ENCODE measurements at places on chromosomes 7 and 10. TPM values are rescaled to one million over a fixed set of nuclear protein-coding genes. Genes with fewer than 3 reads are reported as not detected.

GRCh38 chr7:101094791-101095375 is 9.6 kb downstream of the TRIM56 start:
- peak; percentile 73 for DNase-seq

GRCh38 chr7:36777855-36778254 is 53.6 kb upstream of the AOAH start:
- no peak for DNase-seq

DNA sequence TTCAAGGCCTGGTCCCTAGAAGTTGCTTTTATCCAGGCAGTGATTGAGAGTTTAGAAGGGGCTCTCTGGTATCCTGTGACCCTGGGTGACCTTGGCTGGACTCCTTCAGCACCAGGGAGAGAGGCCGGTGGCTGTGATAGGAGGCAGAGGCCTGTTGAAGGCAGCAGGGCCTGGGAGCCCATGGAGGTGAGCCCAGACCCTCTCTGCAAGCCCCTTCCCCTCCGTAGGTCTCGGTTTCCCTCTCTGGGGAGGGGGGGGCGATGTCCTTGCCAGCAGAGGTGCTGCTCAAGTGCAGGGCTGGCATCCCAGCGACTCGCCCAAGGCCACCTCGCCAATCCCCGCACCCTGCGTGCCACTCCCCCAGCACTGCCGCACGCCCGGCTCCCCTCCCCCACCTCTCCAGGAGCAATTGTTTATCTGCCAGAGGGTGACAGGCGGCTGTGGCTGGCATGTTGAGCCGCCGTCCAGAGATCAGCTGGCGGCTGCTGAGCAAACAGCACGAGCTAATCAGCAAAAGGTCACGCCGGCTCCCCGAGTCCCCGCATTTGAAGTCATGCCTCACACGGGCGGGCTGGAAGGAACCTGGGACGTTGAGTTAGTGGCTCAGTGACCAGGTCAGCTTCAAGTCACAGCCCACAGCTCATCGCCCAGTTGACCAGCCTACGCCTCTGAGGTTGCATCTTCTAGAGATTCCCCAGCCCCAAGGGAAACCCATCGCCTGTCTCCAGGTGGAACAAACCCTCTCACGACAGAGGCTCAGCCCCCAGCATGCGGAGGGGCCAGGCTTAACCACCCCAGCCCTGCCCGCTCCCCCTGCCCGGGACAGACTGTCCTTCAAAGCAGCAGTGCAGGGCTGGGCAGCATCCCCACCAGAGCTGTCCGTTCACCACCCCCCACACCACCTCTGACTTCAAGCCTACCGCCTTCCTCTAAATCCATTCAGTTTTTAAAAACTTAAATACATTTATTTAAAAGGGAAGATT is 43.7 kb downstream of the ELFN1 start:
- DNase-seq: peak; percentile 96

DNA sequence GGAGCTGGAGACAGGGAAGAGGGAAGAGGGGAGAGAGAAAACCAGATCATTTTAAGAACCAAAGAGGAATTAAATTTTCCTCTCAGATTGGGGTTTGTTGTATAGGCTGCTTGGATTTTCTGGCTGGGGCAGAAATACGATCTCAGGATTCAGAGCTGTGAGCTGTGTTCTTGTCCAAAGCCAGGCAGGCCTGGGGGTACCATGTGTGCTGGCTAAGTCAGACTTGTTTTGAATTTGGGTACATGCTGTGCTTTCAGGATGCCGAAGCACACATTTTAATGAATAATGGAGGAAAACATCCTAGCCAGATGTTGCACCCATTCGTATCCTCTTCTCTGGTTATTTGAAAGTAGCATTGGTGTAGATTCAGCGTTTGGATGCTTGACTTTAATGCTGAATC is 170.3 kb upstream of the PODXL start:
- no peak for DNase-seq

DNA sequence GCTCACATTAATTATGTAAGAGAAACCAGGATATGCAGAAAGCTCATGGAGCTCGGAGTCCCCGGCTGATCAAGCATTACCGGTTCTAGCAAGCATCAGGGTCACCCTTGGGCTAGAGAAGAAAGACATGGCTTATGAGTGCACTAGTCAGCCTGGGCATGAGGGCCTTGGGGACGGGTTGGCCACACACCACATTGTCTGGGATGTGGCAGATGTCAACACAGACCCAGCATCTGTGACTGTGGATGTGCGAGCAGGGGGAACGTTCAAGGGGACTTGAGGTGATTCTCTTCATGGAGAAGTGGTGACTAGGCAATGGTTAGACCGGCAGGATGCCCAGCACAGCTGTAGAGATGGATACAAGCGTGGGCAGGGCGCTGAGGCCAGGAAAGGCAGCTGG is 13.7 kb downstream of the ZMIZ2 start:
- DNase-seq: no peak

GRCh38 chr7:77293046-77293445 is 93.4 kb upstream of the FGL2 start:
- DNase-seq: no peak

- DNase-seq: no peak
These were observed 844.3 kb downstream of the CNTNAP2 start for GRCh38 chr7:146960773-146961391.

GRCh38 chr7:159015454-159016410 is 128.9 kb downstream of the VIPR2 start:
- DNase-seq: no peak

DNA sequence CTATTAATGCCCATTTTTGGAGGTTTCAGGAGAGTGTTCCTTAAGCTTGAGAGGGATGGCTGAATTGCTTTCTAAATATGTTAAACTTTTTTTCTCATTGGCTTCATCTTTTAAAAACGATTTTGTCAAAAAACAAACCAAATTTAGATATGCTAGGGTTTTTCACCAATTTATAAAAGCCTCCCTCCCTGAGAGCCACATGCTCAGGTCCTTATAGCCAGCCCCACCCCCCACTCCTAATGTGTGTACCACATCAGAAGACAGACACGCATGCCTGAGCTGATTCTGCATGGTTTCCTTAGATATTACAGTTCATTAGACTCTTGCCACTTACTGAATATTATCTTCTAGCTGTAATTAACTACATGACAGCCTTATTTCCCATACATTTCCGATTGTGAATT is 2.0 kb downstream of the CUL1 start:
- DNase-seq: no peak

- DNase-seq: no peak
These were observed 16.1 kb upstream of the C10orf71 start for GRCh38 chr10:49282879-49283341.

Gene CCDC186
- total RNA-seq: 5.6 TPM

Gene SUN3
- not detected for total RNA-seq

Gene CCDC146
- total RNA-seq: 2.6 TPM

Gene TMEM236
- 0.15 TPM for total RNA-seq

Data from left lobe of liver (tissue), 2 donors.